ENCODE measurements at places on chromosomes 7 and 10. TPM values are rescaled to one million over a fixed set of nuclear protein-coding genes. Genes with fewer than 3 reads are reported as not detected.
A peak's percentile ranks its signal among the peaks of the same experiment; 100 is the strongest.

GRCh38 chr10:70462349-70462984 lies 16.1 kb upstream of the PALD1 start:
- peaks cover 2% of the 10 kb centered on the region for H3K4me1 ChIP-seq
- peak; percentile 23 for DNase-seq
- H3K36me3 ChIP-seq: no peaks in the 10 kb centered on the region
- no peak overlapping the region for H3K27ac ChIP-seq
- H3K4me3 ChIP-seq: no peak overlapping the region
- peaks cover 1% of the 10 kb centered on the region for H3K27me3 ChIP-seq

GRCh38 chr7:46832136-46832535 lies 749.8 kb downstream of the TNS3 start:
- H3K4me3 ChIP-seq: no peak overlapping the region
- H3K36me3 ChIP-seq: no peaks in the 10 kb centered on the region
- no peak for DNase-seq
- H3K27ac ChIP-seq: no peak overlapping the region

Gene CHAT
- not detected for polyA plus RNA-seq

GRCh38 chr7:51217804-51218203 lies 98.8 kb downstream of the COBL start:
- no peaks in the 10 kb centered on the region for H3K4me1 ChIP-seq
- no peaks in the 10 kb centered on the region for H3K27me3 ChIP-seq
- no peaks in the 10 kb centered on the region for H3K36me3 ChIP-seq

Gene SLC16A9
- polyA plus RNA-seq: 0.56 TPM

DNA sequence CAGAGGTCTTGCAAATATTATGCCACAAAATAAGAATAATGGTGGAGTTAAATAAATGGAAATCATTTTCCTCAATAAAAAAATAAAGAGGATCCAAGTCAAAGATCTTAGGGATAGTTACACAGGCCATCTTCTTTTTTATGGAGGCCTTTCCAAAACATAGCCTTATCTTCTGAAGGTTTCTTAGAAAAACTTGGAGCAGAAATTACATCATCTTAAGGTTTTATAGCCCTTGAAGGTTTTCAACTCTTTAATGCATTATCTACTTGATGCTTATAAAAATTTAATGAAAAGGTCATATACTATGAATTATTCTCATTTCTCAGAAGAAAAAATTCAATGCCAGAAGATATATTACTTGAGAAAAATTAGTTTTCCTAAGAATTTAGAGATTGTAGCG lies 94.2 kb upstream of the LAMB4 start:
- H3K27ac ChIP-seq: no peak overlapping the region
- no peak overlapping the region for H3K4me3 ChIP-seq
- H3K27me3 ChIP-seq: no peaks in the 10 kb centered on the region
- H3K36me3 ChIP-seq: no peaks in the 10 kb centered on the region

- H3K4me3 ChIP-seq: no peak overlapping the region
- H3K27me3 ChIP-seq: no peaks in the 10 kb centered on the region
- H3K4me1 ChIP-seq: no peaks in the 10 kb centered on the region
- H3K36me3 ChIP-seq: no peaks in the 10 kb centered on the region
- H3K27ac ChIP-seq: peak overlapping the region; percentile 12
Observed at GRCh38 chr10:20100171-20100570, 283.9 kb downstream of the PLXDC2 start.

GRCh38 chr10:52649511-52649910 lies 123.1 kb downstream of the MBL2 start:
- no peak overlapping the region for H3K4me3 ChIP-seq
- H3K36me3 ChIP-seq: no peaks in the 10 kb centered on the region
- no peaks in the 10 kb centered on the region for H3K4me1 ChIP-seq

GRCh38 chr7:4056552-4057288 lies 625.4 kb upstream of the FOXK1 start:
- no peak overlapping the region for H3K27ac ChIP-seq
- no peaks in the 10 kb centered on the region for H3K4me1 ChIP-seq
- no peak overlapping the region for H3K4me3 ChIP-seq

DNA sequence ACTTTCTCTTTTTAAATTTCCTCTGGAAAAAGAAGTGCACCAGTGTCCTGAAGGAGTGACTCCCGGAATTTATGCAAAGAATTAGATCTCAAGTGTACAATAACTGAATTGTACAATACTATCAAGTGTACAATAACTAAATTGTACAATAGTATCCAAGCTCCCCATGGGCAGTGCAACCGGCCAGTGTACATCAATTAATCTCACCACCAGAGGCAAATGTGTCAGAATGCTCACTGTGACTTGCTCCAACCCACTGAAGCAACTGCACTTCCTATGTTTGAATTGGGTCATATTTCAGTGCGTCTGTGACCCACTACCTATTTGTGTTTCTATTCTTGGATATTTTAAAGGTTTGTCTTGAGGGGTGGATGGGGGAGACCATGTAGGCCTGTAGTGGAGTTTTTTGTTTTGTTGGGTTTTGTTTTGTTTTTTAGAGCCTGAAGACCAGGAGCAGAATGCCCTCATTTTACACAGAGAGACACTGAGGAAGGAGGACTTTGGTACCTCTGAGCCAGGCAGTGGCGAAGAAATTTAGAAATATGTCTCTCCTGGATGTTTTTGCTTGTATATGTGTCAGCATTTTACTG lies 78.5 kb upstream of the CTTNBP2 start:
- no peak for DNase-seq
- H3K4me1 ChIP-seq: no peaks in the 10 kb centered on the region
- H3K4me3 ChIP-seq: no peak overlapping the region
- H3K27ac ChIP-seq: no peak overlapping the region
- no peaks in the 10 kb centered on the region for H3K27me3 ChIP-seq
- H3K36me3 ChIP-seq: no peaks in the 10 kb centered on the region

Gene CLRN3
- not detected for polyA plus RNA-seq

DNA sequence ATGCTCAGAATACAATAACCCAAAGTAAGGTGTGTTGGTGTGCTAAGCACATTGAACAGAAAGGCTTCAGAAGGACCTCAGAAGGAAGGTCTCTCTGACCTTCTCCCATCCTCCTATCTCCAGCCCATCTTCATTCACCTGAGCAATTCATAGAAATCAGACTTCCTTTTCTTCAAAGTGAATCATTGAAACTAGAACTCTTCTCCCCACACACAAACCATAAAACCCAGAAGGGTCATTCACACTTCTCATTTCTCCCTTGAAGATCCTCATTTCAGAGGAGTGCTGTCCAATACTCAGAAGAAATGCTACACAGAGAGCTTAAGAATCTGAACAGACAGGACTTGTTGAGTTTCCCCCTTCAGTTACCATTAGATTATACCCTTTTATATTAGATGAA lies 89.5 kb downstream of the VWDE start:
- no peaks in the 10 kb centered on the region for H3K4me1 ChIP-seq
- H3K27me3 ChIP-seq: no peaks in the 10 kb centered on the region
- H3K36me3 ChIP-seq: no peaks in the 10 kb centered on the region
- no peak overlapping the region for H3K27ac ChIP-seq
- no peak for DNase-seq

GRCh38 chr10:27779462-27780015 lies 33.9 kb upstream of the MKX start:
- H3K36me3 ChIP-seq: no peaks in the 10 kb centered on the region
- H3K4me3 ChIP-seq: no peak overlapping the region
- no peak overlapping the region for H3K27ac ChIP-seq

Gene SLC13A1
- polyA plus RNA-seq: not detected

Gene CRTAC1
- polyA plus RNA-seq: not detected

Gene ZP3
- 1.4 TPM for polyA plus RNA-seq

Gene CDNF
- polyA plus RNA-seq: 3.4 TPM

Gene C1GALT1
- polyA plus RNA-seq: 23.9 TPM

- no peak overlapping the region for H3K4me3 ChIP-seq
- peaks cover 5% of the 10 kb centered on the region for H3K4me1 ChIP-seq
- peak; percentile 12 for DNase-seq
- no peaks in the 10 kb centered on the region for H3K36me3 ChIP-seq
- H3K27me3 ChIP-seq: no peaks in the 10 kb centered on the region
Observed at GRCh38 chr7:80186721-80187120, 52.1 kb downstream of the GNAI1 start.

- no peaks in the 10 kb centered on the region for H3K36me3 ChIP-seq
- H3K4me1 ChIP-seq: peaks cover 4% of the 10 kb centered on the region
- H3K27ac ChIP-seq: peak overlapping the region; percentile 71
- no peak overlapping the region for H3K4me3 ChIP-seq
- peak; percentile 91 for DNase-seq
Observed at GRCh38 chr7:20229646-20230500, 12.7 kb upstream of the MACC1 start.

DNA sequence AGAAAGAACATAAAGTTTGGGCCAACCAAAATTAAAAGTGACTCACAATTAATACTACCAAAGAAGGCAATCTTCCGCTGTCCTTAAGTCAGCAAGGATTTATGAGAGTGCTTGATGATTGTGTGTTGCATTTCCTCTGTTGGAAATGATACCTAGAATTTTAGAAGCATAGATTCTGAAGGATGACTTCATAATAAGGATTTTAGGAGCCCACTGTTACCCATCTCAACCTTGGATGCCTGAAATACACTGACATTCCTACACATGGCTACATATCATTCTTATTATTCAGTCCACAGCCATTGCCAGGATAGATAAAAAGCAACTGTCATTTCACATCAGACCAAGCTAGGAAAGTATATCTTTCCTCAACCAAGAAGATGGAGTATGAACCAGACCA lies 823.8 kb downstream of the LRMDA start:
- H3K36me3 ChIP-seq: no peaks in the 10 kb centered on the region
- DNase-seq: no peak
- no peak overlapping the region for H3K4me3 ChIP-seq
- peaks cover 6% of the 10 kb centered on the region for H3K4me1 ChIP-seq

DNA sequence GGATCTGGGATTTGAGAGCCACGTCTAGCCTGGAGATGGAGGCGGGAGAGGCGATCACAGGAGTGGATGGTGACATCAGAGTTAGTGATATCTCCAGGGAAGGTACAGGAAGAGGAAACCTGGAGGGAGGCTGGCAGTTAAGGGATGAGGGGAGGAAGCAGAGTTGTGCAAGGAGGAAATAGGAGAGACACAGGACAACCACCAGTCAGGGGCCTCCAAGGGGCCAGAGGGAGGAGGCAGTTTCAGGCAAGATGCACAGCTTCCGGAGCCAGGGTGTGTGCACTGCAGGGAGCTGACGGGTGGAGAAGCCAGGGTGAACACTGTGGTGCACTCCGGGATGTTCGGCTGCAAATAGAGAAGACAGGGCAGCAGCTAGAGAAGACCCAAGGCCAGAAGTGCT lies 141.2 kb downstream of the GLI3 start:
- no peak overlapping the region for H3K27ac ChIP-seq
- DNase-seq: no peak
- H3K4me3 ChIP-seq: no peak overlapping the region

Gene GJD4
- polyA plus RNA-seq: not detected

- H3K4me3 ChIP-seq: no peak overlapping the region
- no peak for DNase-seq
- H3K27ac ChIP-seq: no peak overlapping the region
- no peaks in the 10 kb centered on the region for H3K4me1 ChIP-seq
Observed at GRCh38 chr7:147659036-147659995, 931.2 kb upstream of the C7orf33 start.

- no peaks in the 10 kb centered on the region for H3K27me3 ChIP-seq
- H3K27ac ChIP-seq: no peak overlapping the region
- H3K4me1 ChIP-seq: no peaks in the 10 kb centered on the region
- H3K36me3 ChIP-seq: no peaks in the 10 kb centered on the region
- H3K4me3 ChIP-seq: no peak overlapping the region
Observed at GRCh38 chr7:148620749-148621359, 30.3 kb downstream of the C7orf33 start.

DNA sequence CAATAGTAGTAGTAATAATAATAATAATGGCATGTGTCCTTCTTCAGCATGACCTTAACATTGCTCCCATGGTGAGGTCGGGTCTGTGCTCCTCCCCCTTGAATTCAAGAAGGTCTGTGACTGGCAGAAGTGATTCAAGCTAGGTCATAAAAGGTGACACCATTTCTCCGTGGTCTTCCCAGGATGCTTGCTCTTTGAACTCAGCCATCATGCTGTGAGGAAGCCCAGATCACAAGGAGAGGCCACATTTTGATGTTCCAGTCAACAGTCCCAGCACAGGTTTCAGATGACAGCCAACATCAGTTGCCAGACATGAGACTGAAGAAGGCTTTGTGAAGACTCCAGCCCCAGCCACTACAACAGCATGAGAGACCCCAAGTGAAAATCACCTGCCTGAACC lies 83.9 kb downstream of the SEPTIN14 start:
- H3K4me1 ChIP-seq: no peaks in the 10 kb centered on the region
- no peak overlapping the region for H3K27ac ChIP-seq
- no peak for DNase-seq
- H3K27me3 ChIP-seq: no peaks in the 10 kb centered on the region
- H3K4me3 ChIP-seq: no peak overlapping the region

Gene CYP17A1
- not detected for polyA plus RNA-seq

DNA sequence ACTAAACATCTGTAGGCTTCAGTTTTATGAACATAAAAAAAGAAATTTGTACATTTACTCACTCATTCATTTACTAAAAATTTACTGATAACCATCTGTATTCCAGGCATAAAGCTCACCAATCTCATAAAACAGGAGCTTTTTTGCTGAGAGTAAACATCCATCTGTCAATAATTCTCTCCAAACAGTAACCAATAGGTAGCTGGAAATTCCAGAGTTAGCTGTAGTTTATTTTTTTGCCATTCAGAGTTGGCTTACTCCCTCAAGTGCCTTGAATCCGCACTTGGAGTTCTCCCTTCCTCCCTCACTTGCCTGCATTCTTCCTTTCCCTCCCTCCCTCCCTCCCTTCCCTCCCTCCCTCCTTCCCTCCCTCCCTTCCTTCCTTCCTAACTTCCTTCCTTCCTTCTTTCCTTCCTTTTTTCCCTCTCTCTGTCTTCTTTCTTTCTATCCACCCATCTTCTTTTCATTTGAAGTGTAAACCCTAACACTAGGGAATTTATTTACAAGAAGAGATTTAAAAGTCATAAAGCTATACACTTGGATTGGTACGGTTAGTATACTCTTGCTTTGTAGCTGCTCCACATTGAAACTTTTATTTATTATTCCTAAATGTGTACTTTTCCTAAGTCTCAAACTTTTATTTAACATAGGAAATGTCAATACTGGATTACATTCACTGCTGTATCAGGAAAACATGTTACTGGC lies 44.6 kb upstream of the BICC1 start:
- H3K4me1 ChIP-seq: no peaks in the 10 kb centered on the region
- no peaks in the 10 kb centered on the region for H3K27me3 ChIP-seq
- DNase-seq: no peak
- H3K4me3 ChIP-seq: no peak overlapping the region
- H3K27ac ChIP-seq: no peak overlapping the region
